ENCODE measurements at places on chromosomes 5 and 9. TPM values are rescaled to one million over a fixed set of nuclear protein-coding genes. Genes with fewer than 3 reads are reported as not detected.

IRX1 gene
- not detected for total RNA-seq

CNTFR gene
- not detected for total RNA-seq

FBP2 gene
- not detected for total RNA-seq

ANKRD34B gene
- total RNA-seq: not detected

ANKRD33B gene
- total RNA-seq: 61.6 TPM

REEP2 gene
- total RNA-seq: 3.1 TPM

ADAMTS13 gene
- 2.0 TPM for total RNA-seq

RLN2 gene
- 3.9 TPM for total RNA-seq

Data from GM12878 (cell line).